Large intestine (tissue), 12 donors: ENCODE measurements at places on chromosomes 7 and 10. TPM values are rescaled to one million over a fixed set of nuclear protein-coding genes. Genes with fewer than 3 reads are reported as not detected.

The PPP1R17 gene
- not detected for polyA plus RNA-seq

The FKBP9 gene
- polyA plus RNA-seq, result 67.8 TPM

The FAM131B gene
- polyA plus RNA-seq, result 5.8 TPM

The H2BK1 gene
- polyA plus RNA-seq, result not detected

The NYAP1 gene
- polyA plus RNA-seq, result 3.5 TPM

The DOCK1 gene
- polyA plus RNA-seq, result 29.5 TPM

The SFTPD gene
- polyA plus RNA-seq, result 0.42 TPM

The OR13A1 gene
- 0.06 TPM for polyA plus RNA-seq

The CUX1 gene
- polyA plus RNA-seq, result 72.9 TPM

The MMD2 gene
- 0.24 TPM for polyA plus RNA-seq

The LZTS2 gene
- 56.8 TPM for polyA plus RNA-seq

The SFTPA1 gene
- polyA plus RNA-seq, result not detected

The CLDN3 gene
- polyA plus RNA-seq, result 167 TPM

The DKK1 gene
- polyA plus RNA-seq, result 2.7 TPM

The GIMAP7 gene
- 14.7 TPM for polyA plus RNA-seq

The FXYD4 gene
- not detected for polyA plus RNA-seq
